ENCODE measurements at places on chromosomes 2 and 18. TPM values are rescaled to one million over a fixed set of nuclear protein-coding genes. Genes with fewer than 3 reads are reported as not detected.

DNA sequence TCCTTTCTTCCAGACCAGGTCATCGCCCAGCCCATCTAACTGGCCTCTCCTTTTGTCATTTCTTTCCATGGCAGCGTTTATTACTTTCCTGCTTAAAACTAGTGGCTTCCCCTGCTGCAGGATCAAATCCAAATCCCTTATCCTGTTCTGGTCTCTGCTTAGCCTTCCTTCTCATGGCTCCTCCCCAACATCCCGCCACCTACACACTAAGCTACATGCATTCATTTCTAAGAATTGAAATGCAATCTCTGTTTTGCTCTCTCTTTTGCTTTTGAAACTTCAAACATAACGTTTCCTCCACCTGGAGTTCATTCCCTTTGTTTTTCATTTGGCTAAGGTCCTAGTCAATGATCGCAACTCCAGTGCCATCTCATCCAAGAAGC, 18.0 kb upstream of the DPP4 start:
- no peak for DNase-seq

- DNase-seq = no peak
Observed at GRCh38 chr2:236954641-236955040, 131.0 kb upstream of the COPS8 start.

GRCh38 chr2:102677244-102678215, 58.2 kb downstream of the SLC9A2 start:
- no peak for DNase-seq

DNA sequence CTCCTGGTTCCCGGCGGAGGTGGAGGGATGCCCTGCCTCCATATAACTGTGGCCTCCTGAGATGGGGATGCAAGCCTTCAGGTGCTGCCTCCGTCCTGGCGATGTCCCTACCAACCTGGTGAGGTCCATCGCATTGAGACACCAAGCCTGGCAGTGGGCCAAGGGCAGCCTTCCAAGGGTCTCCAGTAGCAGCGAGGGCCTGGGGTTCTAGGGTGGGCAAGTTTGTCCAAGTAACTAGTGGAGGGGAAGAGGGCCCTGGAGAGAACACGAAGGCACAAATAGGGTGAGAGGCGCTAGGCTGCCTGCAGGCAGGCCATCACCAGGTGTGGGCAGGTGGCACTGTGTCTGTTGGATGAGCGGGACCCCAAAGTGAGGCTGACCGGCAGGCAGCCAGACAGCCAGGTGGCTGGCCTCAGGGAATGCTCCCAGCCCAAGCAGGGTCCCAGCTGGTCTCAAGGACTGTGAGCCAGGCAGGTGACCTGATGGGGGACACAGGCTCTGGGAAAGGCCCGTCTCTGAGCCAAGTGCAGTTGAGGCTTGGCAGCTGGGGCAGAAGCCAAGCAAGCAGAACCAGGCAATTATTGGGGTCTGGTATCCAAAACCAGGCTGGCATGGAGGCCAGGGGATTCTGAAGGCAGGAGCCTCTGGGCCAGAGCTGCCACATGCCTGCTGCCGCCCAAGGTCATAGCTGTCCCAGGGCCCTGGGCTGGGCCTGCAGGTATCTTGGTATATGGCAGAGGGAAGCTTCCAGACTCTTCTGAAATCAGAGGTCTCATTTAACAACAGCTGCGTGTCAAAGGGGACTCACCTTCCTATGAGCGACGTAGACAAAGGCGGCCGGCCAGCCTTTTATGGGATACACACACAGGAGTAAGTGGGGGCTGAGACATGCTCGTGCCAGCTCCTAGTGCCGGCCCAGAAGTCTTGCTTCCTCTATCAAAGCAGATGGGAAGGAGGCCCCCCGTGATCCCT, 23.4 kb downstream of the RAMP1 start:
- no peak for DNase-seq

NGEF gene
- total RNA-seq = 0.51 TPM

DPYSL5 gene
- not detected for total RNA-seq

GPR75 gene
- total RNA-seq = 0.51 TPM
